ENCODE measurements at places on chromosomes 5 and 9. TPM values are rescaled to one million over a fixed set of nuclear protein-coding genes. Genes with fewer than 3 reads are reported as not detected.

- H3K4me1 ChIP-seq: peaks cover 52% of the 10 kb centered on the region
- peaks cover 37% of the 10 kb centered on the region for H3K36me3 ChIP-seq
- no peaks in the 10 kb centered on the region for H3K27me3 ChIP-seq
- no peak overlapping the region for H3K27ac ChIP-seq
These were observed 25.4 kb downstream of the AKNA start for GRCh38 chr9:114362394-114362793.

- peaks cover 21% of the 10 kb centered on the region for H3K4me1 ChIP-seq
- H3K4me3 ChIP-seq: no peak within 1 kb of the TSS
- DNase-seq: no peak
- no peaks in the 10 kb centered on the region for H3K27me3 ChIP-seq
- H3K36me3 ChIP-seq: no peaks in the 10 kb centered on the region
- no peak within 1 kb of the TSS for H3K27ac ChIP-seq
These were observed at the start of gene SYNPO for GRCh38 chr5:150640311-150641005. TSS of gene SYNPO (plus strand) at chr5:150640660. CDS start at chr5:150648276, 7,616 bp downstream.

DNA sequence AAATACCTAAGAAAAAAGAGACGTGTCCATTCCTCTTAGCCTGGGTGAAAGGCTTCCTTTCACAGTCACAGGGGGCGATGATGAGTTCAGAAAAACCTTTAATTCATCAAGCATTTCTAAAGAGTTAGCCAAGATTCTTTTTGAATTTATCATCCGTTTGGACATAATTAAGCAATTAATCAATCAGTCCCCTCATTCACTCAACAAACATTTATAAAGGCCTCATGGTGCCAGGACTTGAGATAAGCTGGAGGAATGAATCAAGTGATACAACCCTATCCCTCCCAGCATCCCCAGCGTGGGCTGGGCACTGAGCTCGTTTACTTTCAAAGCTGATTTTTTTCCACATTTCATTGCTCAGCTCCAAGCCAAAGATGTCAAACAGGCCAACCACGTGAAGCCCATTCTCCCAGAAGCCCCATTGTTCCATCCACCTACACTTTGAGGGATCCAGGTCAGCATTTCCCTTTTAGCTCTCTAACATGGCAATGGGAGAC, 140.5 kb downstream of the SLIT3 start:
- no peaks in the 10 kb centered on the region for H3K4me1 ChIP-seq
- DNase-seq: no peak
- H3K27ac ChIP-seq: no peak overlapping the region

- H3K36me3 ChIP-seq: peaks cover 19% of the 10 kb centered on the region
- no peaks in the 10 kb centered on the region for H3K4me1 ChIP-seq
These were observed 31.7 kb downstream of the HSD17B3 start for GRCh38 chr9:96270236-96270744.

Gene SPINK13
- polyA plus RNA-seq: not detected

DNA sequence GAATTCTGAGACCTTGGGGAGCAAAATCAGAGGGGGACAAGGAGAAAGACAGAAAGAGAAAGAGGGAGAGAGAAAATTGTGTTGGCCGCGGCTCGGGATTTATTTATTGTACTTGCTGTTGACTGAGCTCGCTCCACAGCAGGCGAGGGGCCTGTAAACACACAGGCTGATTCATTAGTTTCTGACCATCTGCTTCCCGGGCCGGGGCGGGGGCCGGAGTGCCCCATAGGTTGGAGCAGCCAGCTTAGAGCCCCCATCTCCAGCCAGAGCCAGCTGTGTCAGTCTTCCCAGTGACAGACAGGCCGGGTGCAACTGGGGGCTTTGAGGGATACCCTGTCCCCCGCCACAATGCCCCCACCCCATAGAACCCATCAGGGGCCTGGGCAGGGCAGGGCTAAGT, 30.9 kb downstream of the NTNG2 start:
- H3K27ac ChIP-seq: no peak overlapping the region
- H3K4me1 ChIP-seq: no peaks in the 10 kb centered on the region
- no peak for DNase-seq

DNA sequence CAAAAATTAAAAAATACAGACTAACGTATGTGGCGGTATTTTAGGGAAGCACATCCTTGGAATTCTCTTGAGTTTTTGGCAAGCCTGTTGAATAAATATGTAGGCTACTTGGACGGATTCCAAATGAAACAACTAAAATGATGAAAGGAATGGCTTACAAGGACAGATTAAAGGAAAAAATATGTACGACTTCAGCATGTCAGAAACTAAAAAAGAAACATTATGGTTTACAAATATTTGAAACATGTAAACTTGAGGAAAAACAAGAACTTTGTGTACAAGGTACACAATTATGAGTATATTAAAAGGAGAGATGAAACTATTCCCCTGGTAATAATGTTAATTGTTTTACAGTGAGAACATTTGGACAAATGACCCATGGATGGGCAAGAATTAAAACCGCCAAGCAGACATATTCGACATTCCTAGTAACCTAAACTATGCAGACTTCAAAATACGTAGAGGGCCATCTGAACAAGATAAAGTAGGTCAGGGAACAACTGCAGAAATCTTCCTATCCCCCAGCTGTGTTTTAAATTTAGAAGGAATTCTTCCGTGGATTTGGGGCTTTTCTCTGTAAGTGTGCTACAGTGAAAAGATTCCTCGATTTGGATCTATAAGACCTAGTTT, 12.5 kb downstream of the EDIL3 start:
- no peak for DNase-seq
- no peaks in the 10 kb centered on the region for H3K4me1 ChIP-seq
- H3K27me3 ChIP-seq: no peaks in the 10 kb centered on the region
- no peak overlapping the region for H3K27ac ChIP-seq
- H3K4me3 ChIP-seq: no peak overlapping the region

DNA sequence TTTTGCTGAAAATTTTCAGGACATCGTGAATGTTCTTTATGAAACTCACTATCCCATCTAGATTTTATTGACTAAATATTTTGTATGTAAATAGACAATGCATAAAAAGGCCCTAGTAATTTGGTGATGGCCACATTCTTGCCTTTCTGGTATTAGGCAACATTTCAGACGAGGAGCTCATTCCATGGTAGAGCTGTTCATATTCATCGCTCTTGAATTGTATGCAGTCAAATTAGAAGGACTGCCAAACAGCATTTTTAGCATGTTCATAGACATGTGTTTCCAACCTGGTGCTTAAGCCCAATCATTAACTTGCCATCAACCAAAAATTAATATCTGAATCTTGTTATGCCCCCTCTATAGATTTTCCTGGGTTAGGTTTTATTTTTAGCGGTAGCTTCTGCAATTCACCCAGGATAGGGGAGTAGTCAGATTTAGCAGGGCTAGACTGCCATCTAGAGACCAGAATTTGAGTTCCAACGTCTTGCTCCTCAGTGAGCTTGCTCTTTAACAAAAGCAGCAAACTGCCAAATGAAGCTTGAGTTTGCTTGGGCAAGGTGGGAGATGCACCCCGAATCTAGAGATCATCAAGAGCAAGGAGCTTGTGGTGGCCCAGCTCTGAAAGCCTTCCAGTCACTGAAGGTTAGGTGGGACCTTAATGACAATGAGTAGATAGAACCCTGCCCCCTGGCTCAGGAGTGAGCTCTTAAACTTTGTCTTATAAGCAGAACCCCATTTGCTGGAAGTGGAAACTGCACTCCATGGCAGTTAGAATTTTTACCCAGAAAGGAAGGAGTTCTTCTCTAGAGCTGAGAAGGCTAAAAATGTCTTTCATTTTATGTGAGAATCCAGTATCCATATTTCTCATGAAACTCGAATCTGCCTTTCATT, 456.2 kb downstream of the RASEF start:
- no peaks in the 10 kb centered on the region for H3K27me3 ChIP-seq
- peak; percentile 47 for DNase-seq

All from naive B cell (primary cell).